ENCODE measurements at places on chromosomes 4 and X. TPM values are rescaled to one million over a fixed set of nuclear protein-coding genes. Genes with fewer than 3 reads are reported as not detected.

The MAGEA1 gene
- not detected for total RNA-seq

The F8 gene
- 9.8 TPM for total RNA-seq

The PCSK1N gene
- 2.4 TPM for total RNA-seq

The ZDHHC9 gene
- 33.1 TPM for total RNA-seq

The TLR8 gene
- not detected for total RNA-seq

The CXCL9 gene
- total RNA-seq, result not detected

The NAT8L gene
- 0.62 TPM for total RNA-seq

The SATL1 gene
- total RNA-seq, result 0.09 TPM

The ZCCHC18 gene
- total RNA-seq, result 5.1 TPM

The LRAT gene
- 0.94 TPM for total RNA-seq

The PIGA gene
- total RNA-seq, result 17.2 TPM

The SULT1E1 gene
- total RNA-seq, result not detected

The CTAG1A gene
- total RNA-seq, result not detected

The MXRA5 gene
- 0.50 TPM for total RNA-seq

The HSFX4 gene
- not detected for total RNA-seq

The MCUB gene
- total RNA-seq, result 44.9 TPM

The CAPN6 gene
- total RNA-seq, result 232 TPM

The DUSP9 gene
- 0.21 TPM for total RNA-seq

The SPARCL1 gene
- total RNA-seq, result not detected

The ATP1B4 gene
- total RNA-seq, result not detected

The SLIT2 gene
- total RNA-seq, result 1.2 TPM

The CXCL6 gene
- 1.5 TPM for total RNA-seq

The GPRASP1 gene
- total RNA-seq, result 7.0 TPM

The PABPC1L2A gene
- total RNA-seq, result not detected

The FGF16 gene
- not detected for total RNA-seq

The GYPB gene
- total RNA-seq, result not detected

The REELD1 gene
- 0.06 TPM for total RNA-seq

The CPE gene
- 43.6 TPM for total RNA-seq

The ARHGAP24 gene
- total RNA-seq, result 2.2 TPM

The CENPI gene
- total RNA-seq, result 51.3 TPM

The MID1 gene
- total RNA-seq, result 22.8 TPM

The SLC10A6 gene
- total RNA-seq, result not detected

The KIT gene
- 4.6 TPM for total RNA-seq

The SLITRK2 gene
- 0.12 TPM for total RNA-seq

The SUPT20HL1 gene
- not detected for total RNA-seq

The ANKRD50 gene
- 47.5 TPM for total RNA-seq

The SSX2B gene
- not detected for total RNA-seq

The TCP11X2 gene
- total RNA-seq, result 0.88 TPM

The CT55 gene
- total RNA-seq, result not detected

The BRS3 gene
- not detected for total RNA-seq

The IGFBP7 gene
- total RNA-seq, result 0.86 TPM

The PAK3 gene
- total RNA-seq, result 12.5 TPM

The TMEM271 gene
- total RNA-seq, result not detected

The SPATA18 gene
- 7.2 TPM for total RNA-seq

The SLC38A5 gene
- 2.3 TPM for total RNA-seq

The LRP2BP gene
- 1.3 TPM for total RNA-seq

The GPC4 gene
- 23.6 TPM for total RNA-seq

The CLDN34 gene
- total RNA-seq, result not detected

The CPLX1 gene
- total RNA-seq, result not detected

The WAS gene
- total RNA-seq, result 0.37 TPM

The MAGEE2 gene
- not detected for total RNA-seq

The PLP1 gene
- 106 TPM for total RNA-seq

The GPR173 gene
- total RNA-seq, result 6.3 TPM

The C1QTNF7 gene
- not detected for total RNA-seq

The FAM236D gene
- not detected for total RNA-seq
